A172 (cell line): ENCODE measurements at places on chromosomes 13 and 19.

DNA sequence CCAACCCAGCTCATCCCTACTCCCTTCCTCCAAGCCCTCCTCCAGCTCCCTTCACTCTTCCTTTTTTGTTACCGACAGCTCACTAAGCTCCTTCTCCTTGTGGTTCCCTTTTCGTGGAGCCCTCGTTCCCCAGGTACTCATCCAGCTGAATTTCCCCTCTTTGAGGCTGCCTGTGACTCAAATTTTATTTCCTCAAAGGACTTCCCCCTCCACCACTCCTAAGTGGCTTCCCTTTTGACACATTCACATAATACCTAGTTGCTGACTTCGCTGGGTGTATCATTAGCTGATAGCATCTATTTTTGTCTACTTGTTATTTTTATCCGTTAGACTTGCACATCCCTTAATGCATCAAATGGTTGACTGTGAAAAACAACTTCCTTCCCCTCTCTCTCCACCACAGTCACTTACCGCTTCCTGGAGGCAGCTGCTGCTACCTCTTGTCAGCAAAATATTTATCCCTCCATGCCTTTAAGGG lies 14.5 kb downstream of the FFAR2 start:
- DNase-seq, result peak; percentile 49

- DNase-seq, result no peak
Observed at GRCh38 chr19:53507523-53508442, 30.2 kb upstream of the ZNF331 start.

GRCh38 chr19:35141837-35142605 lies 1.0 kb upstream of the FXYD7 start:
- no peak for DNase-seq

DNA sequence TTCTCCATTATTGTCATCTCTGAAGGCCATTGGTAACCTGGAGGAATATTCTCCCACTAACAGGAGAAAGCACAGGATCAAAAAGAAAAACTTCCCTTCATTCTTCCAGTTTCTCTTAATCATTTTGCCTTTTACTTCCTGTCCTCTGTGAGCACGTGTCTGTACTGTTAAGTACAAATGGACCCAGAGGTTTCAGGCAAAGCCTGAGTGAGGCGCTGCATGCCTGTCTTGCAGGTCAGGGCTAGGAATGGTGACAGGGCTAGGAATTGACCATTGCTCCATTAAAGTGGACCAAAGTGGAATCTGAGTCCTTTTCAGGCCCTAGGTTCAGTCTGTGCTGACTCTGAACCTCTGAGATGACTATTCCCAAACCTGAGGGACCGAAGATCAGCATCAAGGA lies 326.7 kb downstream of the SHISA2 start:
- no peak for DNase-seq

GRCh38 chr13:20787180-20787579 lies 13.4 kb upstream of the EEF1AKMT1 start:
- DNase-seq, result no peak

DNA sequence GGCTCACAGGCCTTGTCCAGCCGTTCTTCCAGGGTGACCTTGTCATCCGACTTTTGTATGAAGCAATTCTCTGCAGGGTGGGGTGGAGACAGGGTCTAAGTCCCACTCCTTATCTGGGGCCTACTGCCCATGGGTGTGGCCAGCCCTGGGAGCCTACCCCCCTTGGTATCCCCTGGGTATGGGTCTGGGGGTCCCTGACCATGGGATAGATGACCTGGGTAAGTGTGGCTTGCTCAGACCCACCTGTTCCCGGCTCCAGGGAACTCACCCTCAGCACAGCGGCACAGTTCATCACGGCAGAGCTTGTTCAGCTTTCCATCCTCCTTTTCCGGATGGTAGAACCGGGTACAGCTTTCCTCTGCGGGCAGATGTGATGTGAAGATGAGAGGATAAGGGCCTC lies 9.2 kb upstream of the TNFSF14 start:
- no peak for DNase-seq

- no peak for DNase-seq
Observed at GRCh38 chr13:34381228-34381627, 560.8 kb upstream of the NBEA start.

- no peak for DNase-seq
Observed at GRCh38 chr13:73803997-73804396, 330.2 kb downstream of the KLF12 start.

- no peak for DNase-seq
Observed at GRCh38 chr13:59360108-59360507, 803.6 kb downstream of the DIAPH3 start.

- no peak for DNase-seq
Observed at GRCh38 chr19:15923702-15924101, 10.6 kb downstream of the CYP4F11 start.

DNA sequence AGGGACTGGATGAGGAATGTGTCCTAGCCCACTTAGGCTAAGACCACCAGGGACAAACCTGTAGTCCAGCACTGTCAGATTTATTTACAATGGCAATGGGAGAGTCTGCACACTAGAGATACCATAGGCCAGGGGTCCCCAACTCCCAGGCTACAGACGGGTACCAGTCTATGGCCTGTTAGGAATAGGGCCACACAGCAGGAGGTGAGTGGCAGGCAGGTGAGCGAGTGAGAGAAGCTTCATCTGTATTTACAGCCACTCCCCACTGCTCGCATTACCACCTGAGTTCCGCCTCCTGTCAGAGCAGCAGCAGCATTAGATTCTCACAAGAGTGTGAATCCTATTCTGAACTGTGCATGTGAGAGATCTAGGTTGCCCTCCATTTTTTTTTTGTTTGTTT lies 2.4 kb downstream of the THAP8 start:
- DNase-seq, result no peak

GRCh38 chr13:74134777-74135325 lies 647 bp upstream of the KLF12 start:
- peak; percentile 24 for DNase-seq

DNA sequence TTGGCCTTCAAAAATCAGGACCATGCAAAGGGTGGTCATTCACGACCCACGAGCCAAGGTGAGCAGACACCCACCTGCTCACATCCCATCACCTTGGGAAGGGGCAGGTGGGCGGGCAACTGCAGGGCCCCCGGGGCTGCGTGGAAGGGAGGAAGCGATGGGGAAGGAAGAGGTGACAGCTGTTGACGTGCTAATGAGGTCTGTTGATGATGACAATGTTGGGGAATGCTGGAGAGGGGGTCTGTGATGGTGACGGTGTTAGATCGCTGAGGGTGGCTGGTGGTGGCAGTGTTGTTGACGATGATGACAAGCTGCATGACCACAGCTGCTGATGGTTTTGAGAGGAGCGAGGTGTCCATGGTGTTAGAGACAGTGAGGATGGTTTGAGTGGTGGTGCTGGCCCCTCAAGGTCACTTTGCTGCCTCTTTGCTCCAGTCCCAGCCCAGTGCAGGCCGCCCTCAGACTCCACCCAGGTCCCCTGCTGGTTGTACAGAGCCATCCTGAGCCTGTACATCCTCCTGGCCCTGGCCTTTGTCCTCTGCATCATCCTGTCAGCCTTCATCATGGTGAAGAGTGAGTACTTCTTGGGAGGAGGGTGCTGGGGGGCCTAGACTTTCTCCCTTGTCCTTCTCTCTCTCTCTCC lies 900 bp downstream of the MCEMP1 start:
- no peak for DNase-seq

GRCh38 chr19:43316591-43317319 lies 36.7 kb upstream of the CD177 start:
- DNase-seq, result peak; percentile 42

DNA sequence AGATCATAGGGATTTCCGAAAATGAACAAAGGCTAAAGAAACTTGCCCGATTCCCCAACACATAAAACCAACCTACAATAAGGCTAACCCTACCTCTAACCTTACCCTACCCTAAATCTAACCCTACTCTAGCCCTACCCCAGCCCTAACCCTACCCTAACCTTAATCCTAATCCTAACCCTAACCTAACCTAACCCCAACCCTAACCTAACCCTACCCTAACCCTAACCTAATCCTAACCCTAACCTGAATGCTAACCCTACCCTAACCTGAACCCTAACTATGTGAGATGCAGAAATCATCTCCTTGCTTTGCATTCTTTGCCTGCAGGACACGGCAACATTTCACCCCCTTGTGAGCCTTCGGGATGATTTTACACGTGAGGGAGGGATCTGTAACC lies 67.6 kb upstream of the SOX1 start:
- no peak for DNase-seq

DNA sequence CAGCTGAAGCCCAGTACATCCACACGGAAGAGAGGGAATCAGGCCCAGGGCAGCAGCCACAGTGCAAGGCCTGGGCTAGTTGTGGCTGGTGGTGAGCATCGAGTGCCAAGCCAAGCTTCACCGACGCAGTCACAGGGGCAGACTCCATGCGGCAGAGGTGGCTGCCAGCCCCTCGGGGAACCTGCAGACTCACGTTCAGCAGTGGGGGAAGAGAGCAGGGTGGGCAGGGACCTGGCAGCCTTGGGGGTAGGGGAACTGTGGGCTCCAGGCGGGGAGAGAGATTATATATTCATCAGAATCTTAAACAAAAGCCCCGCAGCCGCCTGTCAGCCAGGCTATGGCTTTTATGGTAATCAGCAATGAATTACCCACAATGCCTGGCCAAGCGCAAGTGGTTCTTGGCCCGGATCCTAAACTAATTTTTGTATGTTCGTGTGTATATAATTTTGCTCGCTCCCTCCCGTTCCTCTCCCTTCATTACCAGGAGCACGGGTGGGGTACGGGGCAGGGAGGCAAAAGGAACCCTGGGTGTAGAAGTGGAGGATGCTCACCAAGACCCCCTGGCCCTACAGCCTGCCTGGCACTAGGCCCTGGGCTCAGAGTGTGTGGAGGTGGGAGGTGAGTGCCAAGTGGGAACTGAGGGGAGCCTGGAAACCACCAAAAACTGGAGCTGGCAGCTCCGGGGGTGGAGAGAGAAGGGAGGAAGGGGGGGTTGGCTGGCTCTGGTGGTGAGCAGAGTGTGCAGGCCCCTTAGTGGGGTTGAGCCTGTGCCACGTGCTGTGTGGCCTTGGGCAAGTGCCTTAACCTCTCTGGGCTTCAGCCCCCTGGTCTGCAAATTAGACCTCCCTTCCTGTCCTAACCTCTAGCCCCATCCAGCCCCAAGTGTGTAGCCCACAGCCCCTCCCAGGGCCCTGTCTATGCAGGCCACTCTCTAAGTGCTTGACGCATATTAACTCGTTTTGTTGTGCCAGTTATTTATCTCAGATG lies 31.9 kb downstream of the PTPRS start:
- DNase-seq, result peak; percentile 29

- DNase-seq, result no peak
Observed at GRCh38 chr19:1232652-1233072, 5.1 kb downstream of the CBARP start.

DNA sequence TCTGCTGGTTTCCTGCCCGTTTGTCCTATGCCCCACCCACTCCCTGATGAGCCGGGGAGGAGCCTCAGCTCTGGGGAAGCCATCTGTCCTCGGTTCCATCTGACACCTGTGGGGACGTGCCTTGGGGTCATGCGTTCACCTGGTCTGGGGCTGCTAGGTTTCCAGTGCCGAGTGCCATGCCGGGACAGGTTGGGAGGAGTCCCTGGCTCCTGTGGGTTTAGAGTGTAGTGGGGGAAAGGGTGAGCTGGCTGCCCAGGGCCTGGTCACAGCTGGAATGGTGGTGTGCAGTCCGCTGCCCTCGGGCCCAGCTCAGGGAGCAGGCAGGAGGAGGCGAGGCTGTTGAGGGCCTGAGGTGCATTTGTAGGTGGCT lies 2.5 kb downstream of the KDM4B start:
- no peak for DNase-seq

DNA sequence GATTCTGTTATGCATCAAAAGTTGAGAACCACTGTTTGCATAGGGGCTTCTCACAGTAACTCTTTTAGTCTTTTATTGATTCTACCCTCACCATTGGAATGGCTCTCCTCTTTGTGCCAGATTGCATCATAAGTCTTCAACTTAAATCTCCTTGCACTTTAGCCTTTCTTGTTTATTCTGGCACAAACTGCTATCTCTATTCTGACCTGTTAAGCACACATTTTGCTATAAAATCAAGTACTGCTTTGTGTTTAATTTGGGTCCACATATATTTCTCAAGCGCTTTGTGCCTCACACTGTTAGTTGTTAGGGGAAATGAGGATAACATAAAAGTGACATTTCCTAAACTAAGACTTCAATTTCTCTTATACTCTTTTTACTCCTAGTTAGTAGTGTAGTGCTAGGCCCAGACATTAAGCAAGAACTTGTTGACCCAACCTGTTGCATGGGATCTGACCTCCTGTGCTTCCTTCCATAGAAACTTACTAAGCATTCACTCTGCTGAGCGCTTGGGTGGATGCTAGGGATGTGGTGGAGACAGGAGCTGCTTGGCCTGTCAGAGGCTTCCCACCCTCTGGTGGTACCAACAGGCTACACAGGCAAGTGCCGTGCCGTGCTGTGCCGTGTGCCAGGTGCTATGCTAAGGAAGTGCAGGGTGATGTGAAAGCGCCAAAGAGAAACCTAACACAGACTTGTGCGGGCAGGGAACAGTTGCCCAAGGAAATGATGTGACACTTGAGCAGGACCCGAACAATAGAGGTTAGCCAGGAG lies 1.2 kb downstream of the UTP14C start:
- DNase-seq, result no peak

DNA sequence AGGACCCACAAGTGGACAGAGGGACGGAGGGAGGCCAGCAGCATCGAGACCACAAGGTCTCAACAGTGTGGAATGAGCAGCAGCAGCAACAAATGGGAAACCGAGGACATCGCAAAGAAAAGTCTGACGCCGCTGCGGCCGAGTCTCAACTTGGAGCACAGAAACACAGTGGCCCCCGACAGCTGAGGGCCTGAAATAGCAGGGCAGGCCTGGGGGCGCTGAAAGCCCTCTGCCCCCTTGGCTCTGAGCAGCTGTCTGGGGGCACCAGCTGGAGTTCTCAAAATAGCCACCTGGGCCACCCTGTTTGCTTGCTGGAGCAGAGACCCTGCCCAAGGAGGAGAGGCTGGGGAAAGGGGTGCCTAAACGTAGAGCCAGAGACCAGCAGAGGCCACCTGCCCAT lies 5.9 kb upstream of the ISYNA1 start:
- DNase-seq, result no peak

DNA sequence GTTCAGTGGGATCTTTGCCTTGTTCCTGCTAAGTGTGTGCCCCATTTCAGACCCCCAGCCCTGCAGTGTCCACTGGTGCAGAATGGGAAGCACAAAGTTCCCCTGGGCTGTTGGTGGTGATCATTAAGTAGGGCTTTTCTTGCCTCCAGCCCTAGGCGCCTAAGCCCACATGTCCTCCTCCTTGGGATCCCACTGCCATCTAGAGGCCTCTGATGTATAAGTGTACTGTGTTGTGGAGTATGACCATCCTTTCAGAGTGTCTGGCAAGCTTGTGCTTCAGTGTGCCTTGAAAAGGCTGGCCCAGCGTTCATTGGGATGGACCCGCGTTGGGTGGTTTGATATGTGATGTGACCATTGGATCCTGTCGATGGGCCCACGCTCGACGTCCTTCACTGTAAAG lies 71.2 kb downstream of the WASF3 start:
- no peak for DNase-seq

- DNase-seq, result no peak
Observed at GRCh38 chr13:82248762-82249161, 1633.5 kb downstream of the SLITRK1 start.
